ENCODE measurements at places on chromosomes 16 and 17.
A peak's percentile ranks its signal among the peaks of the same experiment; 100 is the strongest.

DNA sequence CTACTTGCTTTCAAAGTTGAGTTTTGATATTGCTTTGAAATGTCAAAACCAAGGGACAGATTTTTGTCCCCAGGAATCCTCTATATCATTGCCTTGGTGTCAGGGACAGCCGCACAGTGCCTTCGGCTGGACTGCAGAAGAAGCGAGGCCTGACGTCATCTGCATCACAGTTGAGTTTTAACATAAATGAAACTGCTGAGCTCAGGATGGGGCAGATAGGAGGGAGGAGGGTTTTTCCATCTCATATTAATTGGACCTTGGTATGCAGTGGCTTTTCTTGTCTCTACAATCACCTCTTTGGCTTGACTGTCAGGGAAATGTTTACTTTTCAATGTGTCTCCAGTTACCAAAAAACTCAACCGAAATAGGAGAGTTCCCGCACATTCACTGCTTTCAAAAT is 111.3 kb downstream of the AATF start:
- DNase-seq, result no peak

DNA sequence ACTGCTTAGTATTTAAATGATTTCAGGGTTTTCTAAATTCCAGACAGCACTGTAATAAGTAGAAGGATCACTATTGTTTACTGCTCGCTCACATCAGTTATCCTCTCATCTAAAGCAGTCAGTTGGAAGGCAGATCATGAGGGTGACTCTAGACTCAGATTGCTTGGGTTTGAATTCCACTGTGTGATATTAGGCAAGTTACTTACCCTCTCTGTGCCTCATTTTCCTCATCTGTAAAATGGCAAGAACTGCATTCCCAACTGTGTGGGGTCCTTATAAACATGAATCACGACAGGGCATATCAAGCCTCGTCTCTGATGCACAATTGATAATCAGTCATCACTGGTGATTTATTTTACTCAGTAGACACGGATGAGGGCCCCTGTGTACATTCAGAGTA is 15.1 kb downstream of the CLUAP1 start:
- DNase-seq, result no peak

- DNase-seq, result no peak
Observed at GRCh38 chr16:70796301-70796700, 4.7 kb downstream of the VAC14 start.

- DNase-seq, result no peak
Observed at GRCh38 chr16:19613834-19614233, 58.3 kb downstream of the VPS35L start.

DNA sequence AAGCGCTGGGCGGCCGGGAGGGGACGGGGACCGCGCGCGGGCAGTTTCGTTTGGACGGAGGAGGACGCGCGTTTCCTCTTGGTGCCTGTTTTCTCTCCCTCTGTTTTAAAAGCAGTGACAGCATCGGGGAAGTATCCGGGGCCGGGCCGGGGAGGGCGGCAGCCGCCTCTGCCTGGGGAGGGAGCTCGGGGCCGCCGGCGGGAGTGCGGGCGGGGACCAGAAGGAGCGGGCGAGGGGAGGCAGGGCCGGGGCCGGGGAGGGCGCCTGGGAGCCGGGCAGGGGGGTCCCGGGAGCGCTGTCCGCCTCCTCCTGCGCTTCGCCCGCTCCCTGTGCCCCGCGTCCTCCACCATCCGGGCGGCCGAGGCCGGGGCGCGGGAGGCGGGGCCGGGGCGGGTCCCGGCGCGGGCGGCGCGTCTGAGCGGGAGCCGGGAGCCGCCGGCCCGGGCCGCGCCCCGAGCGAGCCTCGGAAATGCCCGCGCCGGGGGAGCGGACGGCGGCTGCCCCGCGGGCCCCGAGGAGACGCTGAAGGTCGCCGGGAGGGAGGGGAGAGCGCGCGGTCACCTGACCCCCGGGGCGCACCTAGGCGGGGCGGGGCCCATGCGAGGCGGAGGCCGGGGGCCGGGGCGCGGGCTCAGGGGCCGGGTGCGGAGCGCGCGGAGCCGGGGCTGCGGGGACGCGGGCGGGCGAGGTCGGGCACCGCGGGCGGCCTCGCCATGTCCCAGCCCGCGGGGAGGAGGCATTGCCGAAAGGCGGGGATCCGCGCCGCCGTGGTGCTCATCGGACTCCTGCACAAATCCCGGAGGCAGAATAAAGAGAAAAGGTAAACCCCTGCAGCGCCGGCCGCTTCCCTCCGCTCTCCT is 57.3 kb downstream of the RAP1GAP2 start:
- peak; percentile 15 for DNase-seq
